ENCODE measurements at places on chromosomes 3 and 15.

- DNase-seq = no peak
These were observed 153.7 kb downstream of the TUSC7 start for GRCh38 chr3:116863270-116863770.

GRCh38 chr3:161372321-161373260 is 1.3 kb upstream of the SPTSSB start:
- no peak for DNase-seq

- no peak for DNase-seq
These were observed 73.4 kb downstream of the SERPINI1 start for GRCh38 chr3:167808910-167809309.

DNA sequence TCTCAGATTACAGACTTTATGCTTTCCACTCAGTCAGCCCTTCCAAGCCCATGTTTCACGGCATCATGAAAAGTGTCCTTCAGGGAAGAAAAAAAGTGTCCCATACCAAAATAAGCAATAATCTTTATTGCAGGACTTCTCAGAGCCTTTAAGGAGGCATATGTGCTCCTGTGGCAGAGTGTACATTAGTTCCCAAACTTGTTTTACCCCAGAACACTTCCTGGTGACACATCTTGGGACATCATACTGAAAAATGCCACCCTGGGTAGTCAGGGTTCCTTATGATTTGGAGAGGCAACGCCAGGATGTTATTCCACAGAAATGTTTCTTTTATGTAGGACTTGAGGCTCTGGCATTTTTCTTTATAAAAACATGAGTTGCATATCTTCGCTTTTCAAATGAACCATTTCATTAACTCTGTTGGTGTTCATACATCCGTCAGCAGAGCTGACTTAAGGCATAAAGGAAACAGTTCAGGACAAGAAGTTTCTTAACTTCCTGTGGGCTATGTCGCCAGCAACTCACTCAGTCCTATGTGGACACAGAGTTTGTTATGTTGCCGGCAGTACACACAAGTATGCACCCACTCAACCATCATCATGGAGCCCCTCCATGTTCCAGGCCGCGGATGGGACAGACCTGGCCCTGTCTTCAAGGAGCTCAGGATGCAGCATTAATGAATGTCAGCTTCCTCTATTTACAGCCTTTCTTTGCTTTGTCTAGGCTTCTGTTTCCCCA is 63.8 kb downstream of the CASR start:
- no peak for DNase-seq

DNA sequence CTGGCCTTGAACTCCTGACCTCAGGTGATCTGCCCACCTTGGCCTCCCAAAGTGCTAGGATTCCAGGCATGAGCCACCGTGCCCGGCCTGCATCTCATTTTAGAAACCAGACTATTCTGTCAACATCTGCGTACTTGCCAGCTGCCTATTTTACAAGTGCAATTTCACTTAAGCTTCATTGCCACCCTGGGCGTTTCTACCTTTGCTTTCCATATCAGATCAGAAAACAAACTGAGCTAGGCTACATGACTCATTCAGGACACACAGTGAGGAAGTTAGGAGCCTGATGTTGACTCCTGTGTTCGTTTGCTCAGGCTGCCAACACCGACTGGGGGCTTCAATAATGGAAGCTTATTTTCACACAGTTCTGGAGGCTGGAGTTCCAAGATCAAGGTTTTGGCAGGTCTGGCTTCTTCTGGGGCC is 42.3 kb upstream of the KLHL25 start:
- no peak for DNase-seq

DNA sequence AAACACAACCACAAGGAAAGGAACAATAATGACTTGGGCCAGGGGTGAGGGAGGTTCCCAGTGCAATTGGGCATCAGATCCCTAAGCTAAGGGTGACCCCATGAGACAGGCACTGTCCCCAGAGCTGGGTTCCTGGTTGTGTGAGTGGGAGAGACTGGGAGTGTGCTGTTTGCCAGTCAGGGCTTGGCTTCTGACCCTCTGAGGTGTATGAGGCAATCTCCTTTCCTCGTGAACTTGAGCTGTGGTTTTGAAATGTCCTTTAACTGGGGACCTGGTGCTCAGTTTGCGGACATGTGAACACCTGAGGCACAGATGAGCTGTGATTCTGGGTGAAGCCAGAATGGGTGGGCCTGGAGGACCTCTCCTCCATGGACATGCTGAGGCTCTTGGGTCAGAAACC is 58.5 kb upstream of the PLXNA1 start:
- no peak for DNase-seq

DNA sequence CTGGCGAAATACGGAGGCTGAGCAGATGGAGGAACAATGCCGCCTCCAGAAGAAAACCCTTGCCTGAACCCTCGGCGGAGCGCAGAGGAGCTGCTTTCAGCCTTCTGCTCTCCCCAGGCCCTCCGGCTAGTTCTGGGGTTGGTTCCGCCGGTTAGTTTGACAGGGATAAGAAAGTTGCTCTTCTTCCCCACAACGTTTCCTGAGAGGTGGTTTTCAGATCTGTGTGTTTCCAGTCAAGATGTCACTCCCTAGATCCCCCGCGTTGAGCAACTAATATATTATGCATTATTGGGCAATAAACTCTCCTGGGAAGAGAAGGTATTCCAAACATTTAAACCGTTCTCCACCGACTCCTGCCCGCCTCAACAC is 551 bp downstream of the NLGN1 start:
- peak; percentile 18 for DNase-seq

GRCh38 chr3:127068111-127068810 is 85.3 kb downstream of the PLXNA1 start:
- DNase-seq = no peak

GRCh38 chr15:43376017-43376705 is 5.3 kb downstream of the TUBGCP4 start:
- DNase-seq = peak; percentile 47

- no peak for DNase-seq
These were observed 74.8 kb downstream of the SCN5A start for GRCh38 chr3:38574411-38575278.

GRCh38 chr3:51700403-51700802 is 6.5 kb upstream of the GRM2 start:
- DNase-seq = no peak

GRCh38 chr3:99256788-99257187 is 355.3 kb upstream of the DCBLD2 start:
- DNase-seq = no peak

- peak; percentile 59 for DNase-seq
These were observed 111.7 kb downstream of the NUP210 start for GRCh38 chr3:13308380-13308801.

DNA sequence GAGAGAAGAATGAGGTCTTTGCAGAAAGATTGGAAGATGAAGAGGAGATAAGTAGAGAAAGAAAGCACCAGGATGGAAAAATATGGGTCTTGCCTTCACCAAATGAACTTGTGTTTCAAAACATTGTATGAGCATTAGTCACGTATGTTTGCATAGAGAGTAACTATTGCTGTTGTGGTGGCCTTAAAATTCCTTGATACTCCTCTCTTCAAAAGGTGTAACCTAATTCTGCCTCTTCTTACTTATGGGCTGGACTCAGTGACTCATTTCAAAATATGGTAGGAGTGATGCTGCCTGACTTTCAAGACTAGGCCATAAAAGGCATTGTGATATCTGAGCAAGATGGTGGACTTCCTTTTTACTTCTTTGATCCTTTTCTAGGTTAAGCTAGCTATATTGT is 228.7 kb upstream of the ZNF385D start:
- no peak for DNase-seq

DNA sequence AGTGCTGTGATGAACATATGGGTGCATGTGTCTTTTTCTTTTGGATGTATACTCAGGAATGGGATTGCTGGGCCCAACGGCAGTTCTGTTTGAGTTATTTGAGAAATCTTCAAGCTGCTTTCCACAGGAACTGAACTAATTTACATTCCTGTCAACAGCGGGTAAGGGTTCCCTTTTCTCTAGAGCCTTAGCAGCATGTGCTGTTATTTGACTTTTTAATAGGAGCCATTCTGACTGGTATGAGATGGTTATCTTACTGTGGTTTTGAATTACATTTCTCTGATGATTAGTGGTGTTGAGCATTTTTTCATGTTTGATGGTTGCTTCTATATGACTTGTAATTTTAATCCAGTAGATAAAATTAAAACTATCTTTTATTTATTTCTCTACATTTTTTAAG is 1168.6 kb upstream of the ALCAM start:
- DNase-seq = no peak

DNA sequence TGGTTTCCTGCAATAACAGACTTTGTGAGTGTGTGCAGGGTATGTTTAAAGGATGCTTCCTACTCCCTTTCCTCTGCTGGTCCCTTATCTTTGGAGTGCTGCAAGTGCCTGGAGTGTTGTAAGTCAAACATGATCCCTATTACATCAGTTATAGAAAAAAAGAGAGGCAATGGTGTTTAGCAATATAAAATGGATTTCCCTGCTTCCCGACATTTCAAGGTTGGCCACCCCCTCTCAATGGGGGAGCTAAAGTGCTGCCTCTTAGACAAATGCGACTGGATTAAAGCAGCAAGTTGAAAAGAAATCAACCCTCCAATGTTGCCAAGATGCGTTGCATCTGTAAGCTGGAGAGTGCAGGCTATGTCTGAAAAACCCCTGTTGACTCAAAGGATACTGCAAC is 203.1 kb upstream of the WNT5A start:
- no peak for DNase-seq

GRCh38 chr3:136078421-136079364 is 113.2 kb downstream of the PPP2R3A start:
- DNase-seq = peak; percentile 35

DNA sequence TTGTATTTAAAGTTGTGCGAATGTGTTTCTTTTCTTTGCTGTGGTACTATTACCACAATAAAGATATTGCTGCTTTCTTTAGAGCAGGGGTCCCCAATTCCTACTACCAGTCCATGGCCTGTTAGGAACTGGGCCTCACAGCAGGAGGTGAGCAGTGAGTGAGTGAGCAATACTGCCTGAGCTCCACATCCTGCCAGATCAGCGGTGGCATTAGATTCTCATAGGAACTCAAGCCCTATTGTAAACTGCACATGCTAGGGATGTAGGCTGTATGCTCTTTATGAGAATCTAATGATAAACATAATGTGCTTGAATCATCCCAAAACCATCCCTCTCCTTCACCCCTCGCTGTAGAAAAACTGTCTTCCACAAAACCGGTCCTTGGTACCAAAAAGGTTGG is 41.6 kb downstream of the DMXL2 start:
- no peak for DNase-seq

- no peak for DNase-seq
These were observed 9.4 kb downstream of the CILP start for GRCh38 chr15:65201918-65202317.

- no peak for DNase-seq
These were observed 23.2 kb upstream of the OCA2 start for GRCh38 chr15:28122038-28122949.

DNA sequence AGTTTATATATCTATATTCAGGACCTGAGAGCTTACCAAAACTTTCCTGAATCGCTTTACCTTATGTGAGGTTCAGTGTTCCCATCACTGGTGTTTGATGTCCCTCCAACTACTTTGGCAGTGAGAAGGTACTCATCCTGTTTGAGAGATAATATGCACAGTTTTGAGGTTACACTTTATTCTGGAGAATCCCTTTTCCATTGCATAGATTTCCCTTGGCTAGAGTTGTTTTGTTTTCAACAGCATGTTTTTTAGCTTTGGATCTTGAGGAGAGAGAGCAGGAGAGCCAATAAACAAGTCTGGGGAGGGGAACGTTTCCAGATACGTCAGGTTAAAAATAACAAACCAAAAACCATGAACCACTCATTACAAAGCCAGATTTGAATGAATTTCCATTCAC is 33.6 kb downstream of the CD200 start:
- DNase-seq = no peak

- no peak for DNase-seq
These were observed 45.1 kb downstream of the SCAP start for GRCh38 chr3:47430606-47431005.

GRCh38 chr15:66035901-66036300 is 166.6 kb downstream of the RAB11A start:
- DNase-seq = no peak

DNA sequence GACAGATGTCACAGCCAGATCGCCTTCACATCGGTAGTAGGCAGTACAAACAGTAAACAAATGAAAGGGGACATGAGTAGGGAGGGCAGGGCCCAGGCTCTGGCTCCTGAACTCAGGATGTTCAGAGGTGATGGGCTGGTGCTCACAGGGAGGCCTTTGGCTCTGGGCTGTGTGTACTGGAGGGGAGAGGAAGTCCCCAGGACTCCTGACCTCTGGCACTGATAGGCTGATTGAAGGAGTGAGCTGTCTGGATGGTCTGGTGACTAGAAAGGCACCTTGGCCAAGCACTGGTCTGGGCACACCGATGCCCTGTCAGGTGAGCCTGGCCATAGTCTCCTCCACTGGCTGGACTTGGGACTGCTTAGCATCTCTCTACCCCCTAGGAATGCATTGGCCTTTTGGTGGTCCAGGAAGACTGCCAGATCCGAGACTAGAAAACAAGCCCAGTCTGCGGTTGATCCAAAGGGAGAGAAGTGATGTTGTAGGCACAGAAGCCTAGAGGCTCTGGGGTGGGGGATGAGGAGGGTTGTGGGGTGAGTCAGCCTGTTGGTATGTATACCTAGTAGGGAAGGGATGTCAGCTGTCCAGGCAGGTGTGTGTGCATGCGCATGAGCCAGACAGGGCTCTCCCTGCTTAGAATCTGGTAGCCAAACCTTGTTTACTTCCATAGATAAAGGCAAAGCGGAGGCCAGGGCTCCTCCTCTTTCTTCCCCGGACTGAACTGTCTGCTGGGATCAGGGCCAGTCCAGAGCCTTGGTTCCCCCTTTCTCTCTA is 1.9 kb downstream of the SPINT1 start:
- no peak for DNase-seq

- DNase-seq = no peak
These were observed 36.9 kb upstream of the HERC1 start for GRCh38 chr15:63870487-63871209.

DNA sequence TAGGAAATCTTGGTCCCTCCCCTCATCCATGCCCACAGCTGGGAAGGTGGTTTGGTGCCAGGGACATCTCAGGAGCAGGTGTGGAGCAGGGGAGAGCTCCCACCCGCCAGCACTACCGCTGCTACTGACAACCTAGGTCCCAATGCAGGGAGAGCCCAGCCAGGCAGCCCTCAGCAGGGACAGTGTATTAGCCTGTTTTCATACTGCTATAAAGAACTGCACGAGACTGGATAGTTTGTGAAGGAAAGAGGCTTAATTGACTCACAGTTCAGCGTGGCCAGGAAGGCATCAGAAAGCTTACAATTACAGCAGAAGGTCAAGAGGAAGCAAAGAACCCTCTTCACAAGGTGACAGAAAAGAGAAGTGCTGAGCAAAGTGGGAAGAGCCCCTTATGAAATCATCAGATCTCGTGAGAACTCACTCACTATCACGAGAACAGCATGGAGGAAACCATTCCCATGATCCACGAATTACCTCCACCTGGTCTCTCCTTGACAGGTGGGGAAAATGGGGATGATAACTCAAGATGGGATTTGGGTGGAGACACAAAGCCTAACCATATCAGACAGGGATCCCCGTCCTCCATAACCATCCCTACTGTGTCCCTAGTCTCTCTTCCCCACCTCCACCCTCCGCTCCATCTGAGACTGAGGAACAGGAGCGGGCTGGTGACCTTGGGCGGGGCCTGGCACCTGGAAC is 218.6 kb downstream of the TBC1D2B start:
- no peak for DNase-seq

GRCh38 chr15:74773329-74773728 is 8.6 kb upstream of the CSK start:
- no peak for DNase-seq

- no peak for DNase-seq
These were observed 5.4 kb upstream of the PPP1R2 start for GRCh38 chr3:195548501-195548900.

GRCh38 chr3:22474706-22475445 is 723.9 kb upstream of the ZNF385D start:
- DNase-seq = no peak
